ENCODE measurements at places on chromosomes 6 and 20. TPM values are rescaled to one million over a fixed set of nuclear protein-coding genes. Genes with fewer than 3 reads are reported as not detected.

DNA sequence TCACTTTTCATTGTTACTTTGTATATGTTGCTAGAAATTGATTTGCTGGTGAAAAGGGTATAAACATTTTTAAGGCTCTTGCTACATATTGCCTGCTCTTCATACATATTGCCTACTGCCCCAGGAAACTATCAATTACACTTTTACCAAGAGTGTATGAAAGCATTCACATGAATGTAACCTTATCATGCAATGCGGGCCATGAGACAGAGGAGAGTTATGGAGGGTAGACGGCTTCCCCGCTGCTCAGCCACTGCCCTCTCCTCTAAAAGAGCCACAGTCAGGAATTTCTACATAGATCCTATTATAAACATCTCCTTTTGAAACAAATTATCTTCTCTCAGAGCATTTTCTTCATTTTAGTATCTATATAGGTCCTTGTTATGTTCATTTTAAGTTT, 264.4 kb downstream of the ESR1 start:
- no peak for DNase-seq

DNA sequence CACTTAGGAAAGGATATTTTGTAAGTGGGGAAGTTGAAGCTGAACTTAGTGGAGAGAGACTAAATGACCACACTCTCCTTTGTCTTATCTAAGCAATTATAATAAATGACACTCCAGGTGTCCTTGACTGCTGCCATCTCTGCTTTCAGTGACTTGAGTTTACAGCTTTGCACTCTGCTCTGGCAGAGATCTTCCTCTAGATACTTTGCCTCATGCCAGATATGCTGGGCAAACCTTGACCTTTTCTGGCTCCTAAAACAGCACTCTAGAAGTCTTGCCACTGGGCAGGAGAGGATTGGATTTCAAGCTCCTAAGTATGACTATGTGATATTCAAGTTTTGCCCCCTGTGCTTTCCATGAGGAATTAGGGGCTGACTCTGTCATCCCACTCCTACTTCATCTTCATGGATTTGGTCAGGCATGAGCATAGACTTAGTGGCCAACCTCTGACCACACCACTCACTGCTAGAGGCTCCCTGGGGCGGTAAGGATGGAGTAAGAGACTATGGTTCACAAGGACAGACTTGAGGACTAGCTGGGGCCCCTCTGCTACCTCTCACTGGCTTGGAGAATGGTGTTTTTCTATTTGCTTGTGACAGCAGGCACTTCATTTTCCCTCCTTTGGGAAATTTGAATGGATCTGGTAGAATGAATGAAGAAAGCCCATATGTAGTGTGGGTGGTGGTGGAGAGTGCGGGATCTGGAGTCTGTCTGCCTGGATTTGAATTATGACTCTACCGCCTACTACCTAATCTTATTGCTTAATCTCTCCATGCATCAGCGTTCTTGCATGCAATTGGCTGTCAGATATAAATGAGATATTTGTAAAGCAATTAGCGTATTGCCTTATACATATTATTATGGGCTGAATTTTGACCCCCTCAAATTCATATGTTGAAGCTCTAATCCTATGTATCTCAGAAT, 191.4 kb downstream of the REV3L start:
- DNase-seq, result no peak

GRCh38 chr6:21278375-21278745, 315.2 kb upstream of the SOX4 start:
- no peak for DNase-seq

GRCh38 chr20:1328680-1329330, at the start of gene SDCBP2:
Gene SDCBP2, minus strand, starts transcription at chr20:1329139. Its CDS starts 8,723 bp downstream, at chr20:1320416.
- no peak for DNase-seq

GRCh38 chr6:41547799-41548097, 1.6 kb downstream of the FOXP4 start:
- no peak for DNase-seq

GRCh38 chr6:35512006-35512405, 690 bp downstream of the TULP1 start:
- no peak for DNase-seq

DNA sequence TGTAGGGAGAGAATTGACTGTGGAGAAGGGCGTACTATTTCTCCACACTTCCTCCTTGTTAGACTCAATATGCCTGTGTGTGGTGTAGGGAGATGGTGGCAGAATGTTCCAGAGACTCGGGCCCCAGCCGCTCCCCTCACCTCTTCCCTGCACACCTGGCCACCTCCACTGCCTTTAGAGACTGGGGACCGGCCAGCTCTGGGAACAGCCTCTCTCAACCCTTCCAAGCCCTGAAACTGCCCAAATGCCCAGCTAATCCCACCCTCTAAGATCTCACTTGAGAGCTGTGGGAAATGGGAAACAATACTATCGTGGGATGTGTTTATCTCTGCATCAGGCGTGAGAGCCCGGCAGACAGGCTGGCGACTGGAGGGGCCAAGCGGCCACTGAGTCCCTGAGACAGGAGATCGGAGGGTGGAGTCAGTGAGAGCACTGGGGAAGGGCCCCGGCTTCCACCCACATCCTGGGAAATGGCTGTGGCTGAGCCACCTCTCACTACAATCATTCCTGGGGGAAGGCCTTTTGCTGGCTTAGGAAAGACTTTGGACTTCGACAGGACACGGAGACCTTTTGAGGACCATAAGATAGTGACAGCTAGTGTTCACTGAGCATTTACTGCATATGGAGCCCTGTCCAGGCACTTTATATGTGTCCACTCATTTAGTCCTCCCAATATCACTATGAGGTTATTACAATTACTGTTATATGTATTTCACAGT, 31.0 kb upstream of the MRPS18A start:
- no peak for DNase-seq

The IGF2R gene
- 30.3 TPM for polyA plus RNA-seq

GRCh38 chr6:140462453-140463311, 1088.2 kb upstream of the CITED2 start:
- DNase-seq, result no peak

The OXT gene
- polyA plus RNA-seq, result not detected

DNA sequence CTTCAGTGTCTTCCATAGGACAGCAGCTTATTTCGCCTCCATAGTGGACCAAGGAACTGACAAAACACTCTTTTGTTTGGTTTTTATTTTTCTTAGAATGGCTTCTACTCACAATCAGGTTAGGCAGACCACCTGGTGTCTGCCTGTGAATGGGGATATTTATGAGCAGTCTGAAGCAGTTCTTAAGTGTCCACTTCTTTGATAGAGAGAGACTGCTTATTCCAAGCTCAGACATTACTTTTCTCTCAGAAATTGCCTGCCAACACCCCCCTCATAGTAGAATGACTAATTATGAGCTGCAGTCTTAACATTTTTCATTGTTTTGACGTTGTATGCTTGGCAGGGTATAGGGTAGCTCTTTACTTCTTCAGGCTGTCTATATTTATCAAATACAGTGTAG, 174.7 kb downstream of the ZFAND3 start:
- DNase-seq, result no peak

DNA sequence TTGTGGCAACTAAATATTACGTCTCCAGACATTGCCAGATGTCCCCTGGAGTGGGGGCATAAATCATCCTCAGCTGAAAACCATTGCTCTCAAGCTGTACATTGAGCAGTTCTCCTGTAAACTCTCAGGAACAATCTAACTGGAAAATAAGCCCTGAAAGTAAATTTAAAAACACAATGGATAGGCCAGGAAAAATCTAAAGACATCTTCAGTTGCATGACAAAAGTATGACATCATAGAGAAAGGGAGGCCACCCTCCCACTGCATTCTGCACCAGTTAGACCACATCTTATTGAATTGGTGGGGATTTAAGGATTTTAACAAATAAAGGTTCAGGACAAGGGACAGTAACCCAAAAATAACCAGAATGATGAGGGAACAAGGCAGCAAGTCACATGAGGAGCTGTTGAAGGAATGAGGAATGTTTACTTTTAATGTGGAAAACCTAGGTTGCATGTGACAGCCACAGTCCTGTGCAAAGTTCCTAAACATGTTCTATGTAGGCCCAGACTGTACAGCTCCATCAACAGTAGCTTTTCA, 5.3 kb downstream of the PLA2G7 start:
- DNase-seq, result no peak

The ZNF831 gene
- not detected for polyA plus RNA-seq

The IP6K3 gene
- not detected for polyA plus RNA-seq

The PLTP gene
- polyA plus RNA-seq, result 25.6 TPM

The SCUBE3 gene
- polyA plus RNA-seq, result not detected

The HMGN3 gene
- 113 TPM for polyA plus RNA-seq

DNA sequence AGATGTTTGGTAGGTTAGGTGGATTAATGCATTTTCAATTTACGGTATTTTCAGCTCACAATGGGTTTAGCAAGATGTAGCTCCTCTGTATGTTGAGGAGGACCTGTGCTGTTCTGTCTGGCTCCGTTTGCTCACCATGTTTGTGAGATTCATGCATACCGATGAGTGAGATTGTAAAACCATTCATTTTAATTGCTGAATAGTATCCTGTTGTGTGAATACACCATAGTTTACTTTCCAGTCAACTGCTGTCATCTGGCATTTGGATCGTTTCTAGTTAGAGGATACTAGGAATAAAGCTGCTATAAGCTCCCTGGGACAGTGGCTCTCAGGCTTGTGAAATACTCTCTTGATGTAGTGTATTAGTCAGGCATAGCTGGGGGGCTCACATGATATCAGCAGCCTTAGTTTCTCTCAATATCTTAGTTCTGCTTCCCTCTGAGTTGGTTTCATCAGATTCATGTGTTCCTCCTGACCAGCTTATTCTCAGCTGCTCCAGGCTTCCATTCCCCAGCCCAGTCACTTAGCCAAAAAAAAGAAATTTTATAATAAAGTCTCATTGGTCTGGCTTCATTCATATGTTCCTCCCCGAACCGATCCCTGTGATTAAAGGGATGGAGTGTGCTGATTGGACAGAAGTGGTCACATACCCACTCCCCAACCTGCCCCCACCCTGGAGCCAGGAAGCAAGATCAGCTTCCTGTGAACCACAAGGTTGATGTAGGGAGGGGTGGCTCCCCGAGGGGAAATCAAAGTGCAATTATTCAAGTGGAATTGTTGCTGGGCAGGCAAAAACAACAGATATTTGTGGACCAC, 10.9 kb upstream of the B4GALT5 start:
- DNase-seq, result peak; percentile 49

- DNase-seq, result no peak
Observed at GRCh38 chr6:136599329-136600011, 49.2 kb upstream of the MAP7 start.

DNA sequence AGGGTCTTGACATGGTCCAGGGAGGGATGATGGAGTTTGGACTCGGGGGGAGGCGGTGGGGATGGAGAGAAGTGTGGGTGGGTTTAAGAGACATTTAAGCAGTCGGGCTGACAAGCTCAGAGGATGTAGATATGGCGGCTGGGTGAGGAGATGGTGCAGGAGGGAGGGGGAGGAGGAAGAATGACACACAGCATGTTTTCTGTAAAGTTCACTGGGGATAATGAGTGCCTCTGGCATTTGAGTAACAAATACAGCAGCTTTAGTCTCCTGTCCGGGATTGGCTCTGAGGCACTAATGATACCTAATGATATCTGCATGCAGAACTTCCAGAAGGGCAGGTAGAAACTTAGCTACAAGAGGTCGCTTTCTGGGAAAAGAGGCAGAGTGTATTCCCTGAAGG, 107.8 kb downstream of the DHX35 start:
- no peak for DNase-seq

DNA sequence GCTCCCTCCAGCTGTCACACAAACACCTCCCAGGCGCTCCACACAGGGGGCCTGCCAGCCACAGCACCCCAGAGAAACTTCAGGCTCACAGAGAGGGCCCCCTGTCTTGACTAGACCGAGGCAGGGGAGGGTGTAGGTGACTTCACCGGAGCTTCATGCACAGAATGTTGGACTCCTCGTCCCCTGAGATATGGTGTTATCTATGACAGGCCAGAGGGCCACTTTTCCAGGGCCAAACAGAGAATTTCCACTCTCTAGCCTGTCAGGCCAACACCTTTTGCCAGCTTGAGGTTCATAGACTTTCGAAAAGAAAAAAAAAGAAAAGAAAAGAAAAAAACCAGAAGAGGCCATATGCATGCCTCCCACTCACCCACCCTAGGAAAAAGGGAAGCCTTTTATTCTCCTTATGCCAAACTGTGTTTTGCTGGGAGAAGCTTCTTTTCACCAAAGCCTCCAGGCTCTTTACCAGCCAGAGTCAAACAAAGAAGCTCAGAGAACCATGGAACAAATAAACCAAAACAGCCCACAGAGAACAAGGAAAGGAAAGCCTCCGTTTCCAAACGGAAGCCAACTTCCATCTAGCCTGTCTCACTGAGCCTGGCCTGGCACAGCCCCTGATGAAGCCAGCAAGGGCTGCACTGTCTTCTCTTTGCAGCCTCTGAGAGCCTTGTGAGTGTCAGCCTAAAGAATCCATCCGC, 313.2 kb upstream of the JARID2 start:
- peak; percentile 88 for DNase-seq

The ACAT2 gene
- 94.5 TPM for polyA plus RNA-seq

The C4A gene
- polyA plus RNA-seq, result 6.1 TPM

The TRAM2 gene
- polyA plus RNA-seq, result 10.3 TPM

DNA sequence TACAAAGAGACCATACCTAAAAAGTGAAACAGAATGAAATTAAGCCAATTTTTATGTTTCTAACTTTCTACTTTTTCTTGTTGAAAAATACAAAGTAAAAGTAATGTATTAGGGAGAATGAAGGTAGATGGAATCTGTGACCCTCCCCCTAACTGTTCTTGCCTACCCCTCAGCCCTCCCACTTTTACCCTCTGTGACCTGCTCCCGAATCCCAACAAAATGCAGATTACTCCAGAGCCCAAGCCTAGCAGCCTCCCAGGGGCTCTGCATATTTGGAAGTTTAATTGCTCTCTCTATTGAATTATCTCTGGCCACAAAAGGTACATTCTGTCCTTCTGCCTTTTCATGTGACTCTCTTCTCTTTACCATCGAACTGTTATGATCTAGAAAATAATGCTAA, 201.5 kb downstream of the PKHD1 start:
- DNase-seq, result no peak

The CST4 gene
- polyA plus RNA-seq, result not detected

The DNMT3B gene
- 55.5 TPM for polyA plus RNA-seq

- no peak for DNase-seq
Observed at GRCh38 chr6:49548613-49549304, 1.7 kb upstream of the C6orf141 start.

- DNase-seq, result peak; percentile 66
Observed at GRCh38 chr6:111482188-111482958, 645 bp downstream of the REV3L start.

DNA sequence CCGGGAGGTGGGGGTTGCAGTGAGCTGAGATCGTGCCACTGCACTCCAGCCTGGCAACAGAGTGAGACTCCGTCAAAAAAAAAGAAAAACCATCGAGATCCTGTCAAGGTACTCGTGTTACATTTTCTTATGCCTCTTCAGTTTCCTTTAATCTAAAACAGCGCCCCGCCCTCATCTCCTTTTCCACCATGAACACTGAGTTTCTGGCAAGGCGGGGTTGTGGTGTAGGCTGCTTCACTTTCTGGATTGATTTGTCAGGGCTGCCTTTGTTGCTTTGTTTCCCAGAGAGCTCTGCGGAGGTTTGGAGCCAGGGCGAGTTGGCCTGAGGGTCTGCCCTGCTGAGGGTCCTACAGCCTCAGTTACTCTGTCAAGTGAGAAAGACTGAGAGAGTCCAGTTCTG, 8.9 kb downstream of the ITPR3 start:
- no peak for DNase-seq

The SRSF12 gene
- polyA plus RNA-seq, result not detected

GRCh38 chr6:168060521-168060931, 18.5 kb downstream of the FRMD1 start:
- DNase-seq, result peak; percentile 65

GRCh38 chr6:54847799-54848597, 1.4 kb downstream of the FAM83B start:
- DNase-seq, result no peak

The NEDD9 gene
- not detected for polyA plus RNA-seq

The KCNG1 gene
- polyA plus RNA-seq, result 1.5 TPM

The SLC32A1 gene
- polyA plus RNA-seq, result not detected

Data from K562 (cell line).